ENCODE measurements at places on chromosomes 12 and 14. TPM values are rescaled to one million over a fixed set of nuclear protein-coding genes. Genes with fewer than 3 reads are reported as not detected.
A peak's percentile ranks its signal among the peaks of the same experiment; 100 is the strongest.

DNA sequence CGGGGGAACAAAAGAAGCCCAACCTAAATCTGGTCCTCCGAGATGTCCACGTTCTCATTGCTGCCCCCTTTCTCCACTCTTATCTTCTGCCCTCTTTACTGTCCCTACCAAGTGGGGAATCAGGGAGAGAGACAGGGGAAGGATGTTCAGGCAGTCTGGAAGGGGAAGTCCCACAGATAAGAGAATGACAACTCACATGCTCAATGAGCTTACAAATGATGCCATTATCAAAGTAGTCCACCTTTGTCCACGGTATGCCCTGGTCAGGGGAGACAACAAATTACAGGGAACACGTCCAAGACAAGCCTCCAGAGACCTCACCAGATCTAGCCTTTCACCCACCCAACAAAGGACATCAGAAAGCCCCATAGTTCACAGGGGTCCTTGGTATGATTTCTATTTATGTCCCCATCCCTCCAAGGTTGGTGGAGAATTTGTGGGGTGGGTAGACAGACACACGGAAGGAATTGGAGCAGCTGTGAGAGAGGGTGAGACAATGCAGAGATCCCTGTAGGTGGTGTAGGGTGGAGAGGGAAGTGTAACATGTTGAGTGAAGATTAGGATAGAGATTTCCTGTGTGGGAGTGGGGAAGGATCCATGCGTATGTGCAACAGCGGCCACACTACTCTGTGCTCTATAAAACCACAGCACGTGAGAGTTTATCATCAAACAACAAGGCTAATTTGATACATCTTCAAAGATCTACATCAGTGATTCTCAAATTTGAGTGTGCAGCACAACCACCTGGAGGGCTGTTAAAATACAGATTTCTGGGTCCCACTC lies 10.7 kb downstream of the MYO1A start:
- no peak for DNase-seq
- no peak overlapping the region for H3K27ac ChIP-seq
- H3K36me3 ChIP-seq = no peaks in the 10 kb centered on the region
- no peaks in the 10 kb centered on the region for H3K27me3 ChIP-seq

DNA sequence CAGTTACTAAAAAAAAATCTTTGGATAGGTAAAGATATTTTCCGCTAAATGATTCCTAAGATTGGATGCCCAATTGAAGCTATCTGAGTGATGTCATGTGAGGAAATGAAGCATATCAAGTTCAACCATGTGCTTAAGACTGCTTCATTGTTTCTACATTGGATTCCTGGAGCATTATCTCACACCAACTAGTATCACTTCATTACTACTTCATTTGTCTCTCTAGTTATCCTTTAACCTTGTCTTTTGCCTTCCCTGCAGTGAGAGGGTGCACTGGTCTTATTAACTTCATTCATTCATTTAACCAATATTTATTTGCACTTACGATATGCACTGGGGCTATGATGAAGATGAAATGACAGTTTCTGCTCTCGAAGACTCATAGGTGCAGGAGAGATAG lies 198.1 kb downstream of the SLC38A4 start:
- H3K27ac ChIP-seq = no peak overlapping the region
- no peaks in the 10 kb centered on the region for H3K36me3 ChIP-seq
- no peaks in the 10 kb centered on the region for H3K27me3 ChIP-seq
- H3K4me1 ChIP-seq = peaks cover 4% of the 10 kb centered on the region
- no peak for DNase-seq

DNA sequence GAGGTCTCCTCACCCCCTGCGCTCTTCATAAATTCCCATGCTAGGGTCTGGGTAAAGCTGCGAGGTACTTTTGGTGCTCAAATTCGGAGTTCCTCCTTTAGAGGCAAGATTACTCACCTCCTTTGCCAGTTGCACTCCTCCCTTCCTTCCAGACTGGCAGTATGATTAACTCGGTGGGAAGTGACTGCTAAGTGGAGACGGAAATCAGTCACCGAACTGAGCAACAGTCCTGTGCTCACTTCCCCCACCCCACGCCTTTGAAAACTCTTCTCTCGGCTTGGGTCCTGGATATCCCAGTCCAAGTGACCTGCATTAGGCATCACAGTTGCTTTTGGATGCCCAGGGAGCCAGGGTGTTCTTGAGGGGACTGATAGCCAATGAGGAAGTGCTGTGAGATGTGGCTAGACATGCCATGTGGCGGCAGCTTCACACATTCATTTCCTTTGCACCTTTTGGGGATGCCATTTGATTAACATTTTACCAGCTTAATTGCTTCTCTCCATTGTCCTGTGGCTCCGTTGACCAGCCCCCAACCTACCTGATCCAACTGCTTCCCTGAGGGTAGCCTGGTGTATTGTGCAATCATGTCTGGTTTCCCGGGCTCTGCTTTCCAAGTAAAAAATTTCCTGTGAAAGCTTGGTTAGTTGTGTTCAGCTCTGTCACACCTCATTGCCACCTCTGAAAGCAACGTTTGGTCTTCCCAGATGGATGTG lies 840 bp downstream of the PNP start:
- peaks cover 45% of the 10 kb centered on the region for H3K4me1 ChIP-seq
- H3K36me3 ChIP-seq = peaks cover 48% of the 10 kb centered on the region
- H3K27ac ChIP-seq = peak overlapping the region; percentile 99
- peak; percentile 83 for DNase-seq
- no peaks in the 10 kb centered on the region for H3K27me3 ChIP-seq

GRCh38 chr14:39722547-39723273 lies 290.5 kb upstream of the FBXO33 start:
- no peak overlapping the region for H3K4me3 ChIP-seq
- H3K27me3 ChIP-seq = no peaks in the 10 kb centered on the region
- no peak overlapping the region for H3K27ac ChIP-seq

- peaks cover 21% of the 10 kb centered on the region for H3K36me3 ChIP-seq
- peaks cover 9% of the 10 kb centered on the region for H3K4me1 ChIP-seq
- H3K27ac ChIP-seq = peak overlapping the region; percentile 23
- peaks cover 11% of the 10 kb centered on the region for H3K27me3 ChIP-seq
- DNase-seq = no peak
- H3K4me3 ChIP-seq = no peak overlapping the region
Observed at GRCh38 chr12:122206111-122206881, 2.8 kb downstream of the B3GNT4 start.

DNA sequence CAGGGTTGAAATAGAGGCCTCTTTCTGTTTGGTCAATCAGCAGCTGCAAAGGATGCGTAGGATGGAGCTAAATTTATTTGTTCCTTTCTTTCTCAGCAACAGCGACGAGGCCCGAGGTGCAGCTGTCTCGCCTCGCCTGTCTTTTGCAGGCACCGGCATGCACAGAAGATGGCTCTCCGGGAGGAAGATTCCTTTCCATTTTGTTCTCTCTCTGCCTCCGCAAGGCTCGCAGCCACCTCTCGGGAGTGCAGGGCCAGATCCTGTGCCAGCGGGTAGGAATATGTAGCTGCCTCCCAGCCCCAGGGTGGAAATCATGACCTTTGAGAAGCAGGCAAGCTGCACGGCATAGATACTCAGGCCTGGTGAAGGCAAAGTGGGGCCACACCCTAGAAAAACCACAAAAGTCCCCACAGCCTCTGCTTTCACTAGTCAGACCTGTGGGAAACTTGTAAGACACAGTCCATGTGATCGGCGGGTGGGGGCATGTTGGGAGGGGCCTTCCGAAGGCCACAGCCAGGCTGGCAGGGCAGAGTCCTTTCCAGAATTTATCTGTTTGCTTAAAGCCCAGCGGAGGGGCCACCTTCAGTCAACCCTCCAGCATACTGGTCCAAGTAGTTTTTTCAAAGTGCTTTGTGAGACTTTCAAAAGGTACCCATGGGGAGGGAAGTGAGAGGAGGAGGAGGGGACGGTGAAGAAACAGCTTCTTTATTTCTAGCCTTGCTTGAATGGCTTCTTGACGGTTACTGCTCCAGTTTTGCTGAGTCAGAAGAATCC lies at the start of gene MAP1LC3B2:
Gene MAP1LC3B2 (plus strand): TSS at position 220 of the 774 bp plus-strand sequence. CDS start 16,562 bp downstream, outside the sequence.
- peak; percentile 88 for DNase-seq
- H3K27ac ChIP-seq = peak within 1 kb of the TSS; percentile 95
- peaks cover 3% of the 10 kb centered on the region for H3K36me3 ChIP-seq
- H3K4me1 ChIP-seq = peaks cover 34% of the 10 kb centered on the region

GRCh38 chr12:42097971-42098370 lies 46.7 kb downstream of the GXYLT1 start:
- peak overlapping the region; percentile 85 for H3K27ac ChIP-seq
- peaks cover 29% of the 10 kb centered on the region for H3K4me1 ChIP-seq
- H3K27me3 ChIP-seq = no peaks in the 10 kb centered on the region

DNA sequence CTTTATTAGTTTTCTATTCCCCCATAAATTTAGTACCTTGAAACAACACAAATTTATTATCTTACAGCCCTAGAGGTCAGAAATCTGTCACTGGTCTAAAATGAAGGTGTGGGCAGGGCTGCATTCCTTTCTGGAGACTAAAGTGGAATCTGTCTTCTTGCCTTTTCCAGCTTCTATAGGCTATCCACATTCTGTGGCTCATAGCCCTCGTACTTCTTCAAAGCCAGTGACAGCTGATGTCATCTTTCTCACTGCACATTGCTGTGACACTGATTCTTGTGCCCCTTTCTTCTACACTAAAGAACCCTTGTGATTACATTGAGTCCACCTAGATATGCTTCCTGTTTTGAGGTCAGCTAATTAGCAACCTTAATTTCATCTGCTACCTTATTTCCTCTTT lies 23.2 kb upstream of the DCN start:
- no peaks in the 10 kb centered on the region for H3K36me3 ChIP-seq
- no peaks in the 10 kb centered on the region for H3K4me1 ChIP-seq
- H3K4me3 ChIP-seq = no peak overlapping the region
- DNase-seq = no peak
- no peak overlapping the region for H3K27ac ChIP-seq

GRCh38 chr12:50926415-50926814 lies 25.9 kb upstream of the HIGD1C start:
- H3K4me3 ChIP-seq = no peak overlapping the region
- peaks cover 6% of the 10 kb centered on the region for H3K4me1 ChIP-seq
- no peak overlapping the region for H3K27ac ChIP-seq
- H3K36me3 ChIP-seq = no peaks in the 10 kb centered on the region
- no peak for DNase-seq
- H3K27me3 ChIP-seq = peaks cover 1% of the 10 kb centered on the region

KLRC3 gene
- not detected for total RNA-seq

RAD9B gene
- 2.7 TPM for total RNA-seq

CAPS2 gene
- total RNA-seq = 2.7 TPM

- no peaks in the 10 kb centered on the region for H3K36me3 ChIP-seq
- peaks cover 3% of the 10 kb centered on the region for H3K27me3 ChIP-seq
- H3K27ac ChIP-seq = no peak overlapping the region
- no peaks in the 10 kb centered on the region for H3K4me1 ChIP-seq
Observed at GRCh38 chr12:13023811-13024530, 20.2 kb upstream of the FAM234B start.

DNA sequence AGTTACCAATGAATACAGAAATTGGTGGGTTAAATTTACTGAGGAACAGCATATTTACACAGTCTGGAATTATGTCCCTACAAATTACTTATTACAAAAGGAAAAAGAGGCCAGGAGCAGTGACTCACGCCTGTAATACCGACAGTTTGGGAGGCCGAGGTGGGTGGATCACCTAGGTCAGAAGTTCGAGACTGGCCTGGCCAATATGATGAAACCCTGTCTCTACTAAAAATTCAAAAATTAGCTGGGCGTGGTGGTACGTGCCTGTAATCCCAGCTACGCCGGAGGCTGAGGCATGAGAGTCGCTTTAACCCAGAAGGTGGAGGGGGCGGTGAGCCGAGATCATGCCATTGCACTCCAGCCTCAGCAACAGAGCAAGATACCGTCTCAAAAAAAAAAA lies 52.6 kb downstream of the HECTD1 start:
- H3K4me3 ChIP-seq = no peak overlapping the region
- no peak for DNase-seq
- peaks cover 24% of the 10 kb centered on the region for H3K36me3 ChIP-seq
- H3K27ac ChIP-seq = no peak overlapping the region
- no peaks in the 10 kb centered on the region for H3K4me1 ChIP-seq

DNA sequence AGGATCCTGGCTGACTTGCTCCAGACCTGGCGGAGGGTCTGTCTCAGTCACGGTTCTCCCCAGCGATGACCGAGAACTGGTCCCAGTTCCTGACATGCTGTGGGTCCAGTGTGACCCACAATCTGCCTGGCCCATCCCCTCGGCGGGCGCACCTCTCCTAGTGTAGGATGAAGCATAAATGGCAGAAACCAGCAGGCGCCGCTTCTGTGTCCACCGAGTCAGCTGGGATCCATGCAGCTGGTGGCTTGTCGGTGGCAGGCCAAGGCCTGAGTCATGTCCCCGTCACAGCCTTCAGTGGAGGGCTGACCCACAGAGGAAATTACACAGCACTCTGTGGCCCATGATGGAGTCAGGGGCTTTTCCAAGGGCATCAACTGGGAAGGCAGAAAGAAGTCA lies 38.5 kb downstream of the NFKBIA start:
- peak overlapping the region; percentile 96 for H3K27ac ChIP-seq
- peak; percentile 80 for DNase-seq
- H3K36me3 ChIP-seq = peaks cover 5% of the 10 kb centered on the region
- H3K27me3 ChIP-seq = no peaks in the 10 kb centered on the region
- H3K4me3 ChIP-seq = no peak overlapping the region
- H3K4me1 ChIP-seq = peaks cover 41% of the 10 kb centered on the region

- H3K4me1 ChIP-seq = no peaks in the 10 kb centered on the region
- no peak overlapping the region for H3K27ac ChIP-seq
- H3K4me3 ChIP-seq = no peak overlapping the region
- no peaks in the 10 kb centered on the region for H3K36me3 ChIP-seq
Observed at GRCh38 chr14:84527706-84528105, 1002.2 kb upstream of the FLRT2 start.

FBLN5 gene
- total RNA-seq = 1.9 TPM

GRCh38 chr12:78177298-78177697 lies 346.6 kb downstream of the NAV3 start:
- H3K27ac ChIP-seq = no peak overlapping the region
- DNase-seq = no peak
- H3K4me3 ChIP-seq = no peak overlapping the region
- no peaks in the 10 kb centered on the region for H3K36me3 ChIP-seq
- no peaks in the 10 kb centered on the region for H3K27me3 ChIP-seq
- H3K4me1 ChIP-seq = no peaks in the 10 kb centered on the region

DNA sequence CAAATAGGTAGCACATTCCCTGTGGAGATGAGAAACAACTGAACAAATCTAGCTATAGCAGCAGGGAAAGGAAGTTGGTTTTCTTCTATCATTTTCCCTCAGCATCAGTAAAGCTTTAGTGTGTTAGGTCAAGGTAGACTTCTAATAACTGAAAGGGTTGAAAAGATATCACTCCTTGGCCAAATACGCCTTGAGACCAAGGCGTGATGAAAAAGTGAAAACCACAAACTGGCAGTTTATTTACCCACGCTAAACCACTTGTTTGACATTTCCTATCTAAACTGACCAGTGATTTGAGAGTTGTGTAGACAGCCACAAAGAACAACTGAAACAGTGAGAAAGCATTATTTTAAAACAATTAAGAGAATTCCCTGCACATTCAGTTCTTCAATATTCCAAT lies 99.6 kb upstream of the SOX5 start:
- H3K27me3 ChIP-seq = no peaks in the 10 kb centered on the region
- no peak overlapping the region for H3K4me3 ChIP-seq
- H3K4me1 ChIP-seq = no peaks in the 10 kb centered on the region
- H3K27ac ChIP-seq = no peak overlapping the region
- DNase-seq = no peak

CSRP2 gene
- 0.41 TPM for total RNA-seq

SMOC1 gene
- total RNA-seq = not detected

RPGRIP1 gene
- total RNA-seq = not detected
